EL (cell line): ENCODE measurements at places on chromosomes 2 and 18.

DNA sequence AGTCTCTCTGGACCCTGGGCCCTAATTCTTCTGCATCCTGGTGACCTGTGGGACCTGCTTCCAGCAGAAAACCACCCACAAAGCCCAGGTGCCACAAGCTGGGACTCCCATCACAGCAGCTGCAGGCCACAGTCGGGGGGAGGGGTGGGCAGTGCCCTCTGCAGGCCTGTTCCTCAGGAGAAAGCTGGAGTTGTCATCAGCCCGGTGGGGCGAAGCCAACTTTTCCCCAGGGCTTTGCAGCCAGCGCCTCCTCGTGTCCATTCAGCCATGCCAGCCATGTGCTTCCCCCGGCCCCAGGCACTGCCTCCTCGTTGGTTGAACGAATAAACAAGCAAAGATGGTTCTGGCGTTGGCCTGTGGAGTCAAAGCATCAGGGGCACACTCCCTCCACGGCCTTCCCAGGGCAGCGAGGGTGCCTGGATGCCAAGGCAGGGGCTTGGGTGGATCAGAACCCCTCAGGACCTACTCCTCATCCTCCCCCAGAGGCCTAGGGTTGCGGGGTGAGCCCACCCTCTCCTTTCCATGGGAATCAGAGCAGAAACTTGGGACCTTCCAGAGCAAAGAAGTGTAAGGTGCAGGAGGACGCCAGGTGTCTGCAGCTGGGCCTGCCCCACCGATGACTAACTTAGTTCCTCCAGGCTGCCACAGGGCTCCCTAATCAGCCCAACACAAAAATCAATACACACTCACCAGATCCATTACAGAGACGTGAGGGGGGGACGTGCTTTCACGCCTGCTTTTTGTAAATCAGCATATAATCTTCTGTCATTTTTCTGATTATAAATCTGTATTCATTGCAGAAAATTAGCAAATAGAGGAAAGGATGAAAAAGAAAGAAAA lies 75.7 kb upstream of the RAB6C start:
- DNase-seq: no peak

DNA sequence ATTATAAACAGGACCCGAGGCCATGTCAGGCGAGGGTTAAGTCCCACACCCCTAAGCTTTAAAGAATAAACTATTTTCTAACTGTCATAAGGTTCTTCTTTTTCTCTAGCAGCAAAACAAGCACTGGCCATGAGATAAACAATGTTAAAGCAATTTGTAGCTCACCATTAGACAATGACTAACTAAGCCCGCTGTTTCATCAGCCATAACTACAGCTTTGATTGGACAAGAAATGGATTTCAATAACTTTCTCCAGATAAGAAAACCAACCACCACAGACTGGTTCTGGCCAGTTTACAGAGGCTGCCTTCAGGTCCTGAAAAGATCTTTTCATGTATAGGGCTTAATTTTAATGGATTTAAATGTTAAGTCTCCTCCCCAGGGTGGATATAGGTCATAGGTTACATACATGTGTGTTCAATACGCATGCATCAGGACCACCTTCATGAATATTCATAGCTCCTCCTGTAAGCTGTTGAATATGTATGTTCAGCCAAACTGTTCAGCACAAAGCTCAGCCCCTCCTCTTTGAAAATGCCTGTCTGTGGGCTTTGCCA lies 108.7 kb upstream of the RAB6C start:
- no peak for DNase-seq

DNA sequence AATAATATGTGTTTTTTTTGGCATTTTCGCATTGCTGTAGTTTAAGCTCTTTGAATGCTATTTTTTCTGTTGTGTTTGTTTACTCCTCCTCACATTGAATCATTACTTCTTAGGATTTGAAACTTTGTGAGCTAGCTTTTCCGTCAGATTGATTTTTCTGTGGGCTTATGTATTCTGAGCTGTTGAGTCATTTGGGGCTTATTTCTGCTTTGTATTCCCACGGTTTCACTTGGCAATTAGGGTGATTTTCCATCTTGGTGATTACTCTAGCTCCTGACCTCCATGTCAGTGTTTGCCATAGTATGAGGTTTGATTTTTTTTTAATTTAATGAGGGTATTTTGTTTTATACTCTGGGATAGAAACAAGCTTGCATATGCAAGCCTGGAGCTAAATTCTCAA lies 200.0 kb downstream of the CCDC102B start:
- no peak for DNase-seq

GRCh38 chr18:13409026-13409425 lies 190.5 kb downstream of the LDLRAD4 start:
- no peak for DNase-seq
